Activated naive CD4-positive, alpha-beta T cell treated with anti-CD3 and anti-CD28 coated beads for 36 hours (primary cell): ENCODE measurements at places on chromosomes 5 and 9.
A peak's percentile ranks its signal among the peaks of the same experiment; 100 is the strongest.

- peak; percentile 8 for DNase-seq
Observed at GRCh38 chr5:62731022-62731421, 152.4 kb downstream of the LRRC70 start.

DNA sequence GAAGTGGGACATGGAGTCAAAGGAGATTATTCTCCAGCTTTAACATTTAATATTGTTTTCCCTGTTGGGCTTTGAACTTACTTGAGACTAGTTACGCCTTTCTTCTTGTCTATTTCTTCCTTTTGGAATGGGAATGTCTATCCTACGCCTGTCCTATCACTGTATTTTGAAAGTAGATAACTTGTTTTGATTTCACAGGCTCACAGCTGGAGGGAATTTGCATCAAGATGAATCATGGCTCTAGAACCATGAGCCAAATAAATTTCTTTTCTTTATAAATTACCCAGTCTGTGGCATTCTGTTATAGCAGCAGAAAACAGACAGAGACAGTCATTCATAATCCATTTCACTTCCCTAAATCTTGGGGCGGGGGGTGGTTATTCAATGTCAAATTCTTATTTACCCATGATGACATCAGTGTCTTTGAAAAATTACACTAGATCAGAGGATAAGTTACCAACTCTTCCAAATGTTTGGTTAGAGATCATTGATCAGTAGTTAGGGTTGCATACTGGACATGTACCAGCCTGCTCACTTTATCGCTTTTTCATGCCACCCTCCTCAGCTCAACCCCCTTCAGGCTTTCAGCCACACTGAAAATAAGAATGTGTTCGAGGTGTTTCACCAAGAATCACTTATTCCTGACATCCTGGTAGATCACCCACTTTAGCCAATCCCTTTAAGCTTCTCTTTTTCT, 419.6 kb upstream of the PIK3R1 start:
- no peak for DNase-seq

DNA sequence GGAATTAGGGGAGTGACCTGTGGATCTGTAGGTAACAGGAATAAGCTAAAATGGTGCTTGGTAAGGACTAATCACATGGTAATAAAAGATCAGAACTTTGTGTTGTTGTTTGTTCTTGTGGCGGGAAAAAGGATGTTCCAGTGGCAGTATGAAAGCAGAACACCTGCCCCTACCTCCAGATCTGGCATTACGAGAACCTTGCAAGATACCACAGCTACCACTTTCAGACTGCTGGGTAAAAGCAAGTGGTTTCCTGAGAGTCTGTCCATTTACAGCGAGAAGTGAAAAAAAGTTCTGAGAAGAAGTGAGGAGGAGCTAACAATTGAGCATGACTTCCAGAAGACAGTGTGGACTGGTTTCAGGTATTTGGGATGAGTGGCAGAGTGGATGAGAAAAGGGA, 252.5 kb downstream of the TLE4 start:
- no peak for DNase-seq

DNA sequence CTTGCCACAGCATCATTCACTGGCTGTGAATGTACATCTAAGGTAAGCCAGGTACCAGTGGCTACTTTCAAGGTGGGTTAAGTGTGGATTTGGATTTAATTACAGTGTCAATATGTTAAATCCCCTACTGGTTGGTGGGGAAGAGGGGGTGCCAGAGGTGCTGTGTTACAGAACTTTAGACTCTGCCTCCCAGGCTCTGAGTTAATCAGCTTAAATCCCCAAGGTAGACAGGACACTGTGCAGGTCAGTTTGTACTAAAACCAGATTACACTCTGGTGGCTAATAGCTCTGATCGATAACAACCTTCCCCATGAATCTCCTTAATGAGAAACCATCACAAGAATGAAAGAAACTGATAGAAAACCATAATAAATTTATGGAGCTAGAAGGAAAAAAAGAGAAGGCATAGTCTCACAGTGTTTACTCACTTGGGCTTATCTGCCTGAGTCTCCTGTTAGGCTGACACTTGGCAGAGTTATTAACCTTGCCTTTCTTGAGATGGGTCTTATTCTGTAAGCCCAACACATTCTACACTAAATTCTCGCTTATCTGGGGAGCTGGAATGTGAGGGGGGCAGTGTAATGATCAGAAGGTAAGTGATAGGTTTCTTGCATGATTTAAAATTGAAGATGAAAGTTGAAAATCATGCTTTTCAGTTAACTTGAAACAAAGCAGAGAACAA, 106.8 kb downstream of the LMNB1 start:
- no peak for DNase-seq

DNA sequence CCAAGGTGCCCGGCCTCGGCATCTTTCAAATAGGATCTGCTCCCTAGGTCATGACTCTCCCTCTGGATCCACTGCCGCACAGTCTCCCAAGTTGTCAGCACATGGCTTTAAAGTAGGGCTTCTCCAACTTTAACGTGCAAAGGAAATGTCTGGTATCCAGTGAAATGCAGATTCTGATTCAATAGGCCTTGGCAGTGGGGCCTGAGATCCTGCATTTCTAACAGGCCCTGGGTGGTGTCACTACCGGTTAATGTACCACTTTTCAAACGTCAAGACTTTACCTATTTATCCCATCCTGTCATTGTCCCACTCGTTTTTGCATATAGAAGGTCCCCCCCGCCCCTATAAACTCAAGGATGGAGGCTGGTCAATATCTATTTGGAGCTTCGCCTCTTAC, 137.6 kb upstream of the ZNF618 start:
- DNase-seq, result no peak

DNA sequence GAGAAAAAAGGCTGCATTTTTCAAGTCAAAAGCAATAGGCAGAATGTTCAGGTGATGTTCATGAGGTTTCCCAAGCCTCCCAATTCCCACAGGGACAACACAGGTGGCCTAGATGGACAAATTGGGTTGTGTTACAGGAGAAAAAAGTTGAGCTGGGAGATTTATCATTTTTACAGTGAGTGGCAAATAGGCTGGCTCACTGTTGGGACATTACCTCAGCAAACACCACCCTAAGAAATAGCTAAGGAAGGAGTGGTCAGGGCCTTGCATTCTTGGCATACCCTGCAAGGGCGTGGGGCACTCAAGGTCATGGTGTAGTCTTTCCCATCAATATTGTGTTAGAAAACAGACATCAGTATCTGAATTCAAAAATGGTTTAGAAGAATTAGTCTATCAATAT, 23.3 kb upstream of the CPLANE1 start:
- no peak for DNase-seq

- no peak for DNase-seq
Observed at GRCh38 chr5:76805821-76806505, 12.9 kb upstream of the F2RL1 start.

DNA sequence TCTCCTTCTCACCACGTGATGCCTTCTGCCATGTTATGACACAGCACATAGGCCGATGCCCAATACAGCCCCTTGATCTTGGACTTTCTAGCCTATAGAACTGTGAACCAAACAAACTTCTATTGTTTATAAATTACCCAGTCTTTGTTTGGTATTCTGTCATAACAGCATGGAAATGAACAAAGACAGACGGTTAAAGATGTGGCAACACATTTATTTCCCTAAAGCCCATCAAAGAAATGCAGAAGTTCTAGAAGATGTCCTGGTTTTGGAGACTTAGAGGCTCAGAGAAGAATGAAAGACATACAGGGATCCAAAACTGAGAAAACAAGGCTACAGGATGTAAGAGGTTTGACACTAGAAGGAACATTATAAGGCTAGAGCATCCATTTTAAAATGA, 600.8 kb upstream of the DAB2 start:
- no peak for DNase-seq

DNA sequence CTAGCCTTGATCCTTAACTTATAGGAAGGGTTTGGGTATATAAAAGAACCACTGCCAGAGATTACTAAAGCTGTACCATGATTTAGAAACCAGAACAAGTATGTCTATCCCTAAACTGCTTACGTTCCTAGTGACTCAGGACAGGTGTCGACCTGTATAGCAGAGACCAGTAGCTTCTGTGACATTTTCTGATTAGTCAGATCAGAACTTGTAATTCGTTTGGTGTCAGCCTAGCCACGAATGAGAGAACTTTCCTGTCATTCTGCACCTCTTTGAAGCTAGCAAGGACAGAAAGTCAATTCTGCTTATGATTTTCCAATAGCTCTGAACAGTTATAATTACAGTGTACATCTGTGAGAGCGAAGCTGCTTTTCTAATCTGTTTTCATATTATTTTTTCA, 39.5 kb downstream of the PRKACG start:
- DNase-seq, result peak; percentile 66

DNA sequence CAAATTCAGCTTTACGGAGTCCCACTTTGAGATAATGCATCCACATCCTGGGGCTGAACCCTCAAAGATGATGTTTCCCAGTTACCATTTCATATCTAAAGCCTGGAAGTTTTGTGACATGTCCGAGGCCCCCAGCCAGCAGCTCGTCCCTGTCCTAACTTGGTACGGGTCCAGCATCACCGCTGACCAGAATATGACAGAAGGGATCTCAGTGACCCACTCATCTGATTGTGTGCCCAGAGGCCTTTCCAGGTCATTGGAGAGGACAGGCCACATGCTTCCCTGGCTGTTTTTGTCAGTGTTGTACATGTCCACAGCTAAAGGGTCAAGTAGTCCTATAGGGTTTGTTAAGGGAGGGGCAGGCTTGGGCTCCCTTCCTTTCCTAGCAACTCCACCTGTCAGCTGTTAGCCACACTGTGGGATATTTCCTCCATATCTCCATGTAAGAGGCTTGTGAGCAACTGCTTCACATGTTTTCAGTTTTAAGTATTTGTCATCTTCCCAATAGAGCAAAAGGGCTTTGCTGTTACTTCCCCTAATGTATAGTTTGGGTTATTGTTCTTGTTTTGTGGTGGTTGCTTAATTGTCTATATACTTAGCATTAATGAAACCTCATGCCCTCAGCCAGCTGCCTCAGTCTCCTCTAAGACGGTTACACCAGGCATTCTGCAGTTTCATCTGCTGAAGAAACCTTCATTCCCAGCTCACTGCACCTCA, 33.4 kb downstream of the SECISBP2 start:
- no peak for DNase-seq

- no peak for DNase-seq
Observed at GRCh38 chr5:171911152-171911551, 95.3 kb downstream of the FBXW11 start.

DNA sequence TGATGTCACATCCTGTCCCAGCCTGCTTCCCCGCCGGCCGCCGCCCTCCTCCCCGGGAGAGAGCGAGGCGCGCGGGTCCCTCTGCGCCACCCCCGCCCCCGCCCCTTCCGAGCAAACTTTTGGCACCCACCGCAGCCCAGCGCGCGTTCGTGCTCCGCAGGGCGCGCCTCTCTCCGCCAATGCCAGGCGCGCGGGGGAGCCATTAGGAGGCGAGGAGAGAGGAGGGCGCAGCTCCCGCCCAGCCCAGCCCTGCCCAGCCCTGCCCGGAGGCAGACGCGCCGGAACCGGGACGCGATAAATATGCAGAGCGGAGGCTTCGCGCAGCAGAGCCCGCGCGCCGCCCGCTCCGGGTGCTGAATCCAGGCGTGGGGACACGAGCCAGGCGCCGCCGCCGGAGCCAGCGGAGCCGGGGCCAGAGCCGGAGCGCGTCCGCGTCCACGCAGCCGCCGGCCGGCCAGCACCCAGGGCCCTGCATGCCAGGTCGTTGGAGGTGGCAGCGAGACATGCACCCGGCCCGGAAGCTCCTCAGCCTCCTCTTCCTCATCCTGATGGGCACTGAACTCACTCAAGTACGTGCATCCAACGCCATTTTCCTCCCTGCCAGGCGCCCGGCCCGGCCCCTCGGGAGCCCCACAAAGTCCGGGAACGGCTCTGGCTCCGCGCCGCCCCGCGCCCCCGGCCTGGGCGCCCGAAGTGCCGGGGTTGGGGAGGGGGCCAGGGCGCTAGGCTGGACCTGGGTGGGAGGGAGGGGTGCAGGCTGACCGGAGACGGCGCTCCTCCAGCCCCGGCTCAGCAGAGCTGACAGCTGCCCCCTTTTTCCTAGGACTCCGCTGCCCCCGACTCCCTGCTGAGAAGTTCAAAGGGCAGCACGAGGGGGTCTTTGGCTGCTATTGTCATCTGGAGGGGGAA, 12.0 kb upstream of the OLFM1 start:
- no peak for DNase-seq

DNA sequence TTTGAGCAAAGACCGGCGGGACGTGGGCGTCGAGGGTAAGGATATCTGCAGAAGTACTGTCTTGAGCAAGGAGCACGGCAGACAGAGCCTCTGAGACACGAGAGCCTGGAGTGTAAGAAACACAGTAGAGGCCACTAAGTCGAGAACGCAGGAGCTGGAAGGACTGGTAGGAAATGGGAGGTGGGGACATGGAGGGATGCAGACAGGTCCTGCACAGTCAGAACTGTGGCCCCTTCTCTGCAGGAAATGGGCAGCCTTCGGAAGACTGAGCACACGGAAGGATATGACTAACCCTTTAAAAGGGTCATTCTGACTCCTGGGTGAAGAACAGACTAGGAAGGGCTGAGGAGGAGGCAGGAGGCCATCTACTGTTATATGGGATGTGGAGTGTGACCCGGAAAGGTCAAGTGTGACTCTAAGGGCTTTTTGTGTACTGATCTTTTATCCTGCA, 1.4 kb upstream of the CAMSAP1 start:
- DNase-seq, result no peak

- DNase-seq, result no peak
Observed at GRCh38 chr5:178989311-178989710, 5.8 kb downstream of the GRM6 start.

DNA sequence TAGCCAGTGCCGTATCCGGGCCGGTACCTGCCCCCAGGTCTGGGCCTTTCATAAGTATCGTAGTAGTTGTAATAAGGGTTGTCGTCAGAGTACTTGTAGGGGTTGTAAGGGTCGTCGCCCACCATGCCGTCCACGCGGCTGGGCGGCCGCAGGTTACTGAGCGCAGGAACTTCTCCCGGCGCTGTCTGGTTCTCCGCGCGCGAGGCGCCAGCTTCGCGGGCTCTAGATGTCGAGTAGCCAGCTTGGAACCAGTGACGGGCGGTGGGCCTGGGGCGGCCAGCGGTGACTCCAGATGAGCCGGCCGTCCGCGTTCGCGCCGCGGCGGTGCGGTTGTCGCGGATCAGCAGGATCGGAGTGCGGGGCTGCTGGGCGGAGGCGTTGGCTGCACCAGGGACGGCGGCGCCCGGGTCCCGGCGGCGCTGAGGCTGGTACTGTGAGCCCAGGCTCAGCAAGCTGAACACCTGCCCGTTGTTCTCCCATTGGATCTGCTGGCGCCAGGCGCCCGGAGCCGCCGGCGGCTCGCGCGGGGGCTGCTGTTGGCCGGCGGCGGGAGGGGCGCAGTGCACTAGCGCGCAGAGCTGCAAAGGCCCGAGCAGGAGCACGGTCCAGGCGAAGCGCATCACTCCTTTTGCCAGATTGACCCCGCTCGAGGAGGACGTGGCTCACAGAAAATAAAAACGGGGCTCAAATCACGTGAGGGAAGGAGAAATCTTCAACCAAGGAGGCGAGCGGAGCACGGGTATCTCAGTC, 518 bp downstream of the LOX start:
- DNase-seq, result no peak
